Stimulated activated CD4-positive, alpha-beta T cell treated with anti-CD3 and anti-CD28 coated beads, TNF-alpha, amount 100 ng/mL, for 1 hour (primary cell): ENCODE measurements at places on chromosomes 6 and 20.
A peak's percentile ranks its signal among the peaks of the same experiment; 100 is the strongest.

DNA sequence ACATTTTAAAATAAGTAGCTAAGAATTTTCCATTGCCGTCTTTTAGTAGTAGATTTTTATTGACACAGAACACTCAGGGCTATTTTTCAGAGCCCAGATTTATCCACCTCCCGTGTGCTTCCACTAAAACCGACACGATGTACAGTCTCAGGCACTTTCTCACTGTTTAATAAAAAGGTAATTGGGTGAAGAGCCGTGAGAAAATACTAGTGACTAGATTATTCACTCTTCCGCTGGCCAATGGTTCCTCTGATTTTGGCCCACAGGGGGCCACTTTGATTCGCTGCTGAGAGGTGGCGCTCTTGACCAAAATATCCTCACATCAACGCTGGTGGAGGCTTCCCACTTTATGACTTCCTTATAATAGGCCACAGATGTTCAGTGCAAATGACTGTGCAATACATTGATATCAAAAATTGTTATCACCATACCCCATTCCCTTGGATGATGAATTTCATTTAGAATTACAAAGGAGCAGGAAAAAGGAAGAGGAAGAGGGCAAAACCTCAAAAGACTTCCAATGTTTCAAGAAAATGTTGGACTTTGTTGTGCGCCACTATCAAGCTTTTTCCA is 12.3 kb upstream of the HDDC2 start:
- no peak for DNase-seq

- no peak for DNase-seq
Observed at GRCh38 chr20:48618631-48619030, 209.2 kb downstream of the PREX1 start.

DNA sequence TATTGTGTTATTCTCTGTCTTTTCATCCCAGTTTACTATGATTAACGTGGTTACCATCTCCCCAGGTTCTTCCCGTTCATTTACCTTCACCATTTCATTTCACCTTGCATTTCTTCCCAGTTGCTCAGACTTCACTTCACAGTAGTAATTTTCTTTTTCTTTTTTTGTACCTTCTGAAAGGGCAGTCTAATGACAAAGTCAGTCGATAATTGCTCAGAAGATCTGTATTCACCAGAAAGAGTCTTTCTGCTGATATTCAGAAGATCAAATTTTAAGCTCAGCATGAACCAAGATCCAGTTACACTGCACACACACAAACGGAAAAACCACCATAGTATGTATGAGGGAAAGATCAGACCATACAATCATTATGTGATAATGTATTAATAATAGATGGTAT is 265.5 kb downstream of the ADGB start:
- DNase-seq: no peak

DNA sequence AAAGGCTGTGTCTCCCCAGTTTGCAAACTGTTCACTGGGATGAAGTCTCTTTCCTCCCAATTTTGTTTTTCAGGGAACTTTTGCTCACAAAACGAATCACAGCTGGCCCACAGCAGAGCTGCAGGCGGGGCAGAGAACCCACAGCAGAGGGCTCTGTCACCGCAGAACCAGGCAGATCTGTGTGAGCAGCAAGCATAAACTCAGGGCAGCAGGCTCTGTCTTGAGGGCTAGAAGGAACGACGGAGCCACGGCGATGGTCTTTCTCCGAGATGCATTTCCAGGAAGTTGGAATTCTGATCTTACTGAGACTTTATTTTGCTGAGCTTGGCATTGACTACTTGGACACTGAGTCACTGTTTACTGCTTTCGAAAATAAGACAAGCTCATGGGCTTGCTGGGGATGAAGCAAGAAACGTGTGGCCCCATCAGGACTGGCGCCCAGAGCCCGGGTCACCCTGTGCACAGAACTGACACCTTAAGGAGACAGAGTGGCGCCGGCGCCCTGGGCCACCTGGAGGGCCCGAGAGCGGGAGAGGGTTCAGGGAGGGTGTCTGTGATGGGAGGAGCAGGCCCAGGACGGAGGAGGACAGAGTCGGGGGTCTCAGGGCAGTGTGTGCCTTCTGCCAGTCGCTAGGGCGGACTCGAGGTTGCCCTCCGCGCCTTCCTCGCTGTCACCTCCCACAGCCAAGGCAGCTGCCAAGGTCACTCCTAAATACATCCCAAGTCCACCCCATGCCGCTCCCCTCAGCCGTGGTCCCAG is 106.3 kb upstream of the NXT1 start:
- no peak for DNase-seq

DNA sequence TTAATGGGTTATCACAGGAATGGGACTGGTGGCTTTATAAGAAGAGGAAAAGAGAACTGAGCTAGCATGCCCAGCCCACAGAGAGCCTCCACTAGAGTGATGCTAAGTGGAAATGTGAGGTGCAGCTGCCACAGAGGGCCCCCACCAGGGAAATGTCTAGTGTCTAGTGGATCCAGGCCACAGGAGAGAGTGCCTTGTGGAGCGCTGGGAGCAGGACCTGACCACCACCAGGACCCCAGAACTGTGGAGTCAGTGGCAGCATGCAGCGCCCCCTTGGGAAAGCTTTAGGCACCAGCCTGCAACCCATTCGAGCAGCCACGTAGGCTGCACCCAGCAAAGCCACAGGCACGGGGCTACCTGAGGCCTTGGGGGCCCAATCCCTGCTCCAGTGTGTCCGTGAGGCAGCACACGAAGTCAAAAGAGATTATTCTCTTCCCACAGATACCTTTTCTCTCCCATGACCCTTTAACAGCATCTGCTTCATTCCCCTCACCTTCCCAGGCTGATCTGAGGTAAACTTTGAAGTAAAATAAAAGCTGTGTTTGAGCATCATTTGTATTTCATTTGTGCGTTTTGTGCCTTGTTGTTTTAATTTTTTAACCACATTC is 4.4 kb downstream of the HLA-E start:
- DNase-seq: no peak

DNA sequence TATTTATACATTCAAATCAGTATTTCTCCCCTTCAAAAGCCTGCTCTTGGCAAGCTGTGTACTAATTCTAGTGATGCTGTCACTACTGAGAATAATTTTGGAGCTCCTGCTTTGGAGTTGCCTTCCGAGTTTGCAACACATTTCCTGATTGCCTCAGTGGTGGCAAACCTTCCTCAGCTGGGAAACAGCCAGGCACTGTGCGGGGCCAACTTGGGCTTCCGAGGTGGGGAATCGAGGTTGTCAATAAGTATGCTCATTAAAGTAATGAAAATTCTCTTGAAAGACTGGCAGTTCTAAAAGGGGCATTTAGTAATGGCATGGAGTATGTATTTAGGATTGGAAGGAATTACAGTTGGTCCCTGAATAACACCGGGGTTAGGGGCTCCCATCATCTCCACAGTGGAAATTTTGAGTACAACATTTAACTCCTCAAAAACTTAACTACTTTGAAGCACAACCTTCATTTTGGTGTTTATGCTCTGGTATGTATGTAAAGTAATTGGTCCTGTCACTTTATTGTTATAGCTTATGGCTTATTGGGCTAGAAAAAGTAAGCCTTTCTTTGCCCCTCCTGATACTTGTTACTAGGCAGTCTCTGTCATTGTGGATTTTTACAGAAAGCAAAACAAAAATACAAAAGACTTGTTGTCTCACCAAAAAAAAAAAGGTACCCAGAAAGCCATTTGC is 2.7 kb downstream of the PAQR8 start:
- DNase-seq: no peak

DNA sequence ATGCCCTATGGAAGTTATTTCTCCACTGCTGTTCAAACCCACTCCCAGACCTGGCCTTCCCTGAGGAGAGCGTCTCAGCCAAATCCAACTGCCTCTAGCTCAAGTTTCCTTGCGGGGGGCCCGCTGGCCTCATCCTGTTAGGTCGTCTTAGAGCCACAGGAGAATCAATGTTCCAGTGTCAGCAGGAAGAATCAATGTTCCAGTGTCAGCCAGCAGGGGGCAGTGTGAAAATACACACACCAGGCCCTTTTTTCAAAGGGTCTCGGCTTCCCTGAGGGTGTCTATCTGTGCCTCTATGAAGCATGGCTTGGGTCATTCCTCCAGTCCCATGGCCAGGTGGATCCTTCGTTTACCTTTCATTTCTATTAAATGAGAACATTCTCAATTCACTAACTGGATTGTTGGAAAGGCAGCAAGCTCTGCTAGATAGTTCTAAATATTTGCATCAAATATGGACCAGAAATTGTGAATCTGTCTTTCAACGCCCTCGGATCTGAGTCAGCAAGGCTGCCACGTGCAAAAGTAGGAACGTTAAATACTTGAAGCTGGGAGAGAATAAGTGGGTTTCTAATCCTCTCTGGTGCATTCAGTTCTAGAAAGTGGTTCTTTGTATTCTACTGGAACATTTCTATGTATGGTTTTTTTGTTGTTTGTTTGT is 19.2 kb downstream of the PRND start:
- peak; percentile 25 for DNase-seq

DNA sequence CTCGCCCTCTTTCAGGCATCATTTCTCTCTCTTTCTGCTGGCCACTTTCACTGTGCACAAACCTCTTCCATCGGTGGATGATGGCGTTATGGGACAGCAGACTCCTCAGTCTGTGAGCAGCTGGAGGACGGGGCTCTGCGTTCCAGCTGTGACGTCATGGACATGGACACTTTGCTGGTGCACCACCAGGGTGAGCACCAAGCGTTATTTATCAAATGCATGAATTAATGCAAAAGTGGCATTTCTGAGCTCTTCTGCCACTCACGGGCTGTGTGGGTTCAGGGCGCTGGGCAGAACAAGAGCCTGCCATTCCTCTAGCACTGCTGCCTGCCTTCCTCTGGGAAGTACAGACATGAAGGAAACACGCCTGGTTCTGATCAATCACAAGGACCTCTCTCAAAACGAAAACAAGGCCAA is 82.9 kb upstream of the MPC1 start:
- no peak for DNase-seq

DNA sequence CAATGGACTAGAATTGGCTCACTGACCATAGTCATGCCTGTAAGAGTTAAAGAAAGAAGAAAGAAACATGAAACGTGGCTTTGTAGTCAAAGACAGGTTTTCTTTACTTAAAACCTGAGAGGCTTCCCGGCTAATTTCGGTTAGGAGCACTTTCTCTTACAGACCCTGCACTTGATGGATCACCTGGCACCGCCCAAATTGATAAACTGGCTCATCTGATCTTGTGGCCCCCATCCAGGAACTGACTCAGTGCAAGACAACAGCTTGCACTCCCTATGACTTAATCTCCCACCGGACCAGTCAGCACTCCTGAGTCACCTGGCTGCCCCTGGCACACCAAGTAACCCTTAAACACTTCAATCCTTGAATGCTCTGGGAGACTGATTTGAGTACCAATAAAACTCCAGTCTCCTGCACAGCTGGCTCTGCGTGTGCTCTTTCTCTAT is 12.3 kb downstream of the TMEM14B start:
- DNase-seq: no peak

- peak; percentile 94 for DNase-seq
Observed at GRCh38 chr6:31702819-31703716, at the start of gene ABHD16A. Gene ABHD16A, minus strand, starts transcription at chr6:31703324. Its CDS starts 43 bp downstream, at chr6:31703281.

- no peak for DNase-seq
Observed at GRCh38 chr6:24492475-24492874, 2.3 kb upstream of the ALDH5A1 start.
